ENCODE measurements at places on chromosomes 11 and 22. TPM values are rescaled to one million over a fixed set of nuclear protein-coding genes. Genes with fewer than 3 reads are reported as not detected.

DNA sequence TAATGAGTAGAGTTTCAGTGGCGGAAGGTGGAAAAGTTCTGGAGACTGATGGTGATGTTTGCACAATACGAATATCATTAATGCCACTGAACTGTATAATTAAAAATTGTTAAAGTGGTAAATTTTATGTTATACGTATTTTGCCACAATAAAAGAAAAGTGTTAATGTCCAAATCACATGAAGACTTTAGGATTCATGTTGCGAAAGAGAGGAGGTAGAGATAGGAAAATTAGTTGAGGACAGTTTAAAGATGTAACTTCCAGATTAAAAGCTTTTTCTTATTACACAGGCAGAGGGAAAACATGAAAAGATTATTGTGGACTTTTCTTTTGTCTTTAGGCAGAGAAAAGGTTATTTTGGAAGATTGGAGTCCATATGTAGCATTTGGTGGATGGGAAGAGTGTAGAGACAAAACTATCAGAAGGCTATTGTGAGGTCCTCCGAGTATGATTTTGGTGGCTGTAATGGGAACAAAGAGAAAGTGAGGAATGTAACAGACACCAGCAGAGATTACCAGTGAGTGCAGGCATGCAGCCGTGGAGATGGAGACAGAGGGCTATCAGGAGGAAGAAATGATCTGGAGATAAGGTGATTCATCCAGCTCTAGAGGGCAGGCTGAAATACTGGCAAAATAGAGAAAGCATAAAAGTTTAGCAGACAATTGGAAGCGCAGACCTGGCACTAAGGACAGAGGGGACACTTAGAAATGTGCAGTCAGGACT lies 12.5 kb downstream of the VPS26B start:
- no peak for DNase-seq

DNA sequence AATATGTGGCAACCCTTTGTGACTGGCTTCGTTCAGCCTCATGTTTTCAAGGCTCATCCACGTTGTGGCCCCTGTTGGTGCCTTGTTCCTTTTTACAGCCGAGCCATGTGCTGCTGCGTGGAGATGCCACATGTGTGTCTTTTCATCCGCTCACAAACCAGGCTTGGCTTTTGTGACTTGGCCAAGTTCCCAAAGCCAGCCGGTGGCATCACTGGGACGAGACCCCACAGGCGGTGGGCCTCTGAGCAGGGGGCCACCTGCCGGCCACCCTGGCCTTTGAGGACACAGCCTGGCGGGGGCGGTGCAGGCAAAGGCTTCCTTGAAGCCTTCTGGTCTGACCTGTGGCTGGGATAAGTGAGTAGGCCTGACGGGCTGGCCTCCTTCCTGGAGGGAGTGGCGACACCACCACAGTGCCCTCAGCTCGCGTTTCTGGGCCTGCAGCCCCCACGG lies 10.5 kb downstream of the GRK2 start:
- DNase-seq, result no peak

DNA sequence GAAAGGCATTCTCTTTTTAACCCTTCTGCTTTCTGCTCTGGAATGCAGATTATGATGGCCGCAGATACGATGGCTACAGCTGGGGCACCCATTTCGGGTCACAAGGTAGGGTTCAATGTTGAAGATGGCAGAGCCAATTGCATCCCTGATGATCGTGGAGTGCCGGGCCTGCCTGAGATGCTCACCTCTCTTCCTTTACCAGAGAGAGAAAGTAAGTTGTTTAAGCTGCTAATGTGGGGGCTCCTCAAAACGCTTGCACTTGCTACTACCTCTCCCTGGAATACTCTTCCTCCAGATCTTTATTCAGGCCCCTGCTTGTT lies 50.8 kb upstream of the PRDM11 start:
- DNase-seq, result no peak

DNA sequence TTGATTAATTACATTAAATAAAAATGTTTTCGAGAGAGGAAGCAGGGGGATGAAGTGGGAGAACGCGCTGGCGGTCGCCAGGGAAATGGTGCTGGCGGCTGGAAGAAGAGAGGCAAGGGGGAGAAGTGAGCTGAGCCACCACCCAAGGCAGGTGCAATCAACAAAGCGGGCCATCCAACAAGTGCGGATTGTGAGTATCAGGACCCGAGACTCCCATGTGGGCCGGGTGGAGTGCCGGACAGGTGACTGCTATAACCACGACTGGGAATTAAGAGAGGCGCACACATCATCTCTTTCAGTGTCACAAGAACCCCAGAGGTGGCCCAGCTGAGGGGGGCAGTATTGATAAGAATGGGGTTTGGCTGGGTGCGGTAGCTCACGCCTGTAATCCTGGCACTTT lies 41.2 kb upstream of the ATXN10 start:
- no peak for DNase-seq

Gene CSNK2A3
- 1.8 TPM for polyA plus RNA-seq

Gene CALCA
- not detected for polyA plus RNA-seq

Gene ADORA2A
- polyA plus RNA-seq, result 8.3 TPM

Gene P2RY2
- 2.8 TPM for polyA plus RNA-seq

Gene SHANK3
- polyA plus RNA-seq, result 10.9 TPM

Measured in muscle of arm (tissue), 14 donors.